ENCODE measurements at places on chromosomes 12 and 14.

GRCh38 chr12:102601621-102602020 is 121.3 kb upstream of the IGF1 start:
- no peak for DNase-seq

DNA sequence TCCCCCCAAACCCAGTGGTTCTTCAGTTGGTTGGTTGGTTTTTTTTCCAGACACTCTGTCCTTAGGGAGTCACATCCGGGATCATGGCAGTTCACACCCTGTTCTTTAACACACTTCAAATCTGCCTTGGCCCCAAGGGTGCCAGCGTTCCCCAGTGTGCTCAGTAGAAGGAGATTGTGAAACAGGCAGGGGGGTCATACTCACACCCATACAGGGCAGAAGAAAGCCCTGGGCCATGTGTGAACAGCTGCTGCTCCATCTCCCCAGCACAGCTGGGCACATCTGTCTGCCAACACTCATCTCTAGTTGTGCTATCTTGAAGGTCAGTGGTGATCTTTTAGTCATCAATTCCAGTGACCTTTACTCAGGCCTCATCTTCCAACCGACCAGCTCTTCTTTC is 64.4 kb upstream of the FUT8 start:
- DNase-seq = no peak

DNA sequence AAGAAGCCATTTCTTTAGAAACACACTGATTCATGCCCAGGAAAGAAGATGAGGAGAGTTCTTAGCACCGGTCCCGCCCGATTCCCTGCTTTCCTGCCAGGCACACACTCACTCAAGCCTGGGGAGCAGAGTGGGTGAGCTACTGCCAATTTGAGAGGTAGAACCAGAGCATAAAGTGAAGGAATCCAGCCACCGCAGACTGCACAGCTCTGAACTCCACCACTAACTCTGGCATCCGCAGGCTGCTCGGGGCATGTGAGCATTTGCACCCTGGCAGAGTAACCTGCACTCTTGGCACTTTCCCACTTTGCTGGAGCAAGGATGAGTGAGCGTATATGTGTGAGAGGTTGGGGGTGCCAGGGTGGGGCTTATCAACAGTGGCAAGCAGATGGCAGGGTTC is 4.0 kb upstream of the SYNDIG1L start:
- no peak for DNase-seq

DNA sequence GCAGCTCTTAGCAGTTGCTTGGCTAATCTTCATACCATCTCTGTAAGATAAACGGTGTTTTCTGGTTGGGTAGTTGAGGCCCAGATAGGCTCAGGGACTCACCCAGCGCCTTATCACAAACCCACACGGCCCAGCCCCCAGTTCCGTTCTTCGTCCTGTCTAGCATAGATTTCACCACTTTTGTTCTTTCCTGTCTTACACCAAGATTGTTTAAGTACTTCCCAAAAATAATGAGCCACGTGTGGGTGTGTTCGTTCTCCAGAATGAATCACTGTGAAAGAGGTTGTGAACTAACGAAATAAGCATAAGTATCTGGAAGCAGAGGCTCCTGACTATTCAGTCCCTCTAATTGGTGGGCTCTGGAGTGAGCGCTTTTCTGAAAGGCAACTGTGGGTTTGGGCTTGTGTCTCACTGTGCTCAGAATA is 21.4 kb downstream of the ACVR1B start:
- no peak for DNase-seq

GRCh38 chr14:63027719-63028118 is 17.5 kb downstream of the KCNH5 start:
- no peak for DNase-seq

GRCh38 chr14:100018482-100018881 is 46.7 kb upstream of the EVL start:
- DNase-seq = no peak

GRCh38 chr12:121352682-121353018 is 439 bp upstream of the ANAPC5 start:
- no peak for DNase-seq

- no peak for DNase-seq
Observed at GRCh38 chr12:132558042-132558856, 52.1 kb downstream of the LRCOL1 start.

DNA sequence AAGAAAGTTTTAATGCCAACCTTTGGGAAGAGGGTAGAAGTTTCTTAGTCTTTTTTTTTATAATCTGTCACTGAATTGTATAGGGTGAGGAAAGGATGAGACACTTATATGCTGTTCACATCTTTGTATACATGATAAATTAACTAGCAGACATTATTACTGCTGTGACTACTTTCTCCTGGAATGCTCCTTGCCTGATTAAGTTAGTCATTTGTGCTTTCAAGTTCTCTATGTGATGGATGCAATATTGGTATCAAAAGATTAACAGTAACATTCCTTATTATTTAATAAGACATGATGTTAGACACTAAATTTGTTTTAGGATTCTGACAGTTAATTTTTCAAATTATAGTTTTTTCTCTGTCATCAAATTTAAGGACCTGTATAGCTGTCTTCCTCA is 223.4 kb upstream of the GARIN2 start:
- no peak for DNase-seq

- DNase-seq = no peak
Observed at GRCh38 chr12:71556448-71556847, 107.2 kb downstream of the ZFC3H1 start.

DNA sequence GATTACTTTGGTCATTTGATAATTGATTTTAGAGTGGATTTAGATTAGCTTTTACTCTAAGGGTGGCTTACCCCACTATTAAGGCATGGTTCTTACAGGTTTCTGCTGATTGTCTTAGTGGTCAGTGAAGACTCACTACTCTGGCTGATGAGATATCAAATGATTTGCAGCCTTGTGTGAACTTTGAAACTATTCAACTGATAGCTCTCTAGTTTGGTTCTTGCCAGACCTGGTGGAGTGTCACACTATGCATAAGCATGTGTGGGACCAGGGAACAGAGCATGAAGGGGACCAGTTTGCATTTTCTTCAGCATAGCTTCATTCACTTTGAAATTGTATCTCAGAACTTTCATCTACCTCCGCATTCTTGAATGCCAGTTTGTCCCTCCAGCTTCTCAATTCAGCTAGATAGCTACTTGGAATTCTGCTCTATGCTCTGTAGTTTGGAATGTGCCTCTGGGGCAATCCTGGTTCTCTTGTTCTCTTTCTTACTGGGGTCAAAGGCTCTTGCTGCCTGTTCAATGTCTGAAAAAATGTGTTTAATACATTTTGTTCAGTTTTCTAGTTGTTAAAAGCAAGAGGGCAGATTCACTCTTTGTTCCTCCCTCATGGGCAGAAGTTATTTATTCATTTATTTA is 12.7 kb downstream of the SCYL2 start:
- DNase-seq = no peak

DNA sequence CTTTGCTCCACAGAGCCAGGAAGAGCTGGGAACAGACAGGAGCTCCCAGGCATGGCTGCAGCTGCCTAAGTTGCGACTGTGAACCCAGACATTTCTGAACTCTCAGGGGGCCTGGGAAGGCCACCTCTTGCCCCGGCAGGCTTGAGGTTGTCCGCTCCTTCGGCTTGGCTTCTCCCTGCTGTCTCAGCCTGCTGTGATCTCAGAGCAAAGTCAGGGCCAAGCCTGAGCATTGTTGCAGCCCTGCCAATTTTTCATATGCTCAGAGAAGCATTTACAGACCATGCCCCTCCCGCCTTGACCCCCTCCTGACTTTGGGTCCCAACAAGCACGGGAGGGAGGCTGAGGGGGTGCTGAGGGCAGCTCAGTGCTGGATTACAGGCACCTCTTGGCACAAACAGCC is 1439.1 kb upstream of the FLRT2 start:
- DNase-seq = no peak

DNA sequence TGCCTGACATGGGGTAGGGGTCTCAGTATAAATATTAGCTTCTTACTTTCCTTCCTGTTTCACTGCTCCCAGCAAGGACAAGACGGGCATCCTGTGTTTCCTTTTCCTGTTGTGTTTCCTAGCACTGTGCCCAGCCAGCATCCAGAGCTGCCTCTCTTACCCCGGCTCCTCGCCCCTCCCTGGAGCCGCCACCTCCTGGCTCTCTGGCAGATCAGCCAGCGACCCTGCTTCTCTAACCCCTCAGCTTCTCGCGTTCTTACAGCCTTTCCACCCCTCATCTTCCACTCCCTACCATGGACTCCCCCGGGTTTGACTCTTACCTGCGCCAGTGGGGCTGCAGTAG is 17.8 kb downstream of the HDAC7 start:
- DNase-seq = no peak

DNA sequence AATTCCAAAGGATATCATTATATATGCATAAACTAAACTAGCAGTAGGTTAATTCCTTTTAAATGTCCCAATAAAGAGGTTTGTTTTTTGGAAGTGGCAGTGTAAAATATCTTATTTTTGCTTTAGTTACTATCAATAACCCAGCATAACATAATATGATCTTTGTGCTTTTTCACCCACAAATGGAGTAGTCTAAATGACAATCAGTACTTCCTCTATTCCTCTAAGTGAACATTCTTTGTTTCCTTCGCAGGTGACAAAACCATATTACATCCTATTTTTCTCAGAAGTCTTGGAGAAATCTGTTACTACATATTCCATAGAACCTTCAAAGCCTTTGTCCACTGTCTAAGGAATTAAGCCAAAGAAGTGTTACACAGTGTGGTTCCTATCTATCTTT is 62.5 kb downstream of the MED13L start:
- no peak for DNase-seq

- DNase-seq = no peak
Observed at GRCh38 chr12:75913502-75914351, 117.8 kb downstream of the PHLDA1 start.

DNA sequence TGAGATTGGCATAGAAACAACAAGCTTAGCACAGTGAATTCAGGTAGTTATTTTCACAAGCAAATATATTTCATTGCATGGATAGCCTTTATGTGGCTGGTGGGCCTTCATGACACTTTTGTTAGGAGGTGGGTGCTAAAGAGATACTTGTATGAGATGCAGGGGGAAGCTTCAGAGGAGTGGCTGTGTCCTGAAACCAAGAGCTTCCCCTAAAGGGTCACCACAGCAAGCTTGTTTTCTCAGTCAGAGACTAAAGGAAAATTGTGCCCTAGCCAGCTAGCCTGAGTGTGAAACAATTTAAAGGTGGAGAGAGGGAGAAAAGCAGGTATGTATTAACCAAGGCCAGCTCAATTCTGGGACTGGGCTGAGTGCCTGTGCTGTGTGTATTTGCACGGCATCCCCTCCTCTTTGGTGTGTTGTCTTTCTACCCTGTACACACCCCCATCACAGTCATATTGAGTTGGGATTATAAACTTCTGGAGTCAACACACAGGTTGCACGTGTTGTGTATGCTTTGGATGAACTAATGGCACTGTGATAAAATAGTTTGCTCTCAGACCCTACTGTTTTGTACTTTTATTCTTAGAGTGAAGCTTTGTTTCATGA is 79.2 kb downstream of the RASSF8 start:
- no peak for DNase-seq

DNA sequence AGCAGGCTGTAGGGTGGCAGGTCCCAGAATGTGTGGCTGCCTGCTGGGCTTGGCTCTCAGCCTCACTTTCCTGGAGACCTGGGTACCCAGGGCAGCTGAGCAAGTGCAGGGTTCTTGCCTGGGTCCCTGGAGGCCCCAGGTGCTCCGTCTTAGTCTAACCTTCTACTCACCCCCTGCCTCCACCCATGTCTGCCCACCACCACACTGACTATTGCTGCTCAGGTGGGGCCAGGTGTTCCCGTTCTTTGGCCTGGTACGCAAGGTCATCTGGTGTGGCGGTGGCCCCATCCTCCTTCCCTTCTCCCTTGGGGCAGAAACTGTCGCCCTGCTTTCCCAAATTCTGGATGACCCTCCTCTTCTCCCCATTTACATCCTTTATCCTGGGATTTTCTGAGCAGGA is 319.9 kb downstream of the TMEM121 start:
- DNase-seq = no peak

DNA sequence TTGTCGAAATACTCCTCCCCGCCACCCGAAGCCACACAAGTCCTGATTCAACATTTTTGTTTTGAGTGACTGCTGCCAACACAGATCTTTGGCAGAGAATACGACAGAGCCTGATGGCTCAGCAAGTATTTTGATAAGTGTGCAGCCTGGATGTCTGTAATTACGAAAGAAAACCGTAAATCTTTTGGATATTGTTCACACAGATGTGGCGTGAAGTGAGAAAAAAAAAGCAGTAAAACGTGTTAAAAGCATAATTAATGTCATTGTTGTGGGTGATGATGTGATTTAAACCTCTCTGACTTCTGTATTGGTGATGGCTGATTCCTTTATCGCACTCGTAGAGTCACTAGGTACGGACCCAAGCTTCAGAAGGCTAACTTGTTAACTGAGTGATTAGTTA is 98.7 kb downstream of the PHETA1 start:
- no peak for DNase-seq

DNA sequence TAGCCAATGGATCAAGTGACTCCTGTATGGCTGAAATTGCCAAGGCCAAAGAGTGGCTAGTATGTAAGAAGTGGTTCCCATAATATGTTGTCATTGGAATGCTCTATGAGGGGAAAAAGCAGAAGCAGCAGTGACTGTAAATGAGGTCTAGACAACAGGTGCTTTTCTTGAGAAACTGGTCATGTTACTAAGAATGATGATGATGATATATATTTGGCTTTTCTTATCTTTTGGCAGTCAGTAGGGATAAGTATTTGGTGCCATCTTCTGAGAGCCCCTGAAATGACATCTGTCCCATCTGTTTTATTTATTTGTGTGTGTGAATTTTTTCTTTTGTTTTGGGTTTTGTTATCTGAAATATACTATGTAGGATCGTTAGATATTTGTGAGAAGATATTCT is 141.7 kb downstream of the SYT1 start:
- DNase-seq = no peak

GRCh38 chr14:22908601-22909000 is 10.3 kb downstream of the RBM23 start:
- no peak for DNase-seq

GRCh38 chr14:68392393-68393141 is 400.3 kb downstream of the ZFP36L1 start:
- no peak for DNase-seq

- no peak for DNase-seq
Observed at GRCh38 chr12:106189341-106189740, 50.6 kb upstream of the NUAK1 start.

- no peak for DNase-seq
Observed at GRCh38 chr12:14880890-14881453, 4.7 kb downstream of the MGP start.

- DNase-seq = no peak
Observed at GRCh38 chr14:52333108-52333507, 19.0 kb downstream of the PTGER2 start.

All from mesothelial cell of epicardium (in vitro differentiated cells).